Smooth muscle cell of the brain vasculature (primary cell): ENCODE measurements at places on chromosomes 12 and 14.

GRCh38 chr12:91183551-91183950 lies 934 bp upstream of the DCN start:
- no peak for DNase-seq

GRCh38 chr14:50488521-50488920 lies 43.8 kb downstream of the MAP4K5 start:
- no peak for DNase-seq

GRCh38 chr12:34287986-34288962 lies 266.0 kb downstream of the ALG10 start:
- no peak for DNase-seq

DNA sequence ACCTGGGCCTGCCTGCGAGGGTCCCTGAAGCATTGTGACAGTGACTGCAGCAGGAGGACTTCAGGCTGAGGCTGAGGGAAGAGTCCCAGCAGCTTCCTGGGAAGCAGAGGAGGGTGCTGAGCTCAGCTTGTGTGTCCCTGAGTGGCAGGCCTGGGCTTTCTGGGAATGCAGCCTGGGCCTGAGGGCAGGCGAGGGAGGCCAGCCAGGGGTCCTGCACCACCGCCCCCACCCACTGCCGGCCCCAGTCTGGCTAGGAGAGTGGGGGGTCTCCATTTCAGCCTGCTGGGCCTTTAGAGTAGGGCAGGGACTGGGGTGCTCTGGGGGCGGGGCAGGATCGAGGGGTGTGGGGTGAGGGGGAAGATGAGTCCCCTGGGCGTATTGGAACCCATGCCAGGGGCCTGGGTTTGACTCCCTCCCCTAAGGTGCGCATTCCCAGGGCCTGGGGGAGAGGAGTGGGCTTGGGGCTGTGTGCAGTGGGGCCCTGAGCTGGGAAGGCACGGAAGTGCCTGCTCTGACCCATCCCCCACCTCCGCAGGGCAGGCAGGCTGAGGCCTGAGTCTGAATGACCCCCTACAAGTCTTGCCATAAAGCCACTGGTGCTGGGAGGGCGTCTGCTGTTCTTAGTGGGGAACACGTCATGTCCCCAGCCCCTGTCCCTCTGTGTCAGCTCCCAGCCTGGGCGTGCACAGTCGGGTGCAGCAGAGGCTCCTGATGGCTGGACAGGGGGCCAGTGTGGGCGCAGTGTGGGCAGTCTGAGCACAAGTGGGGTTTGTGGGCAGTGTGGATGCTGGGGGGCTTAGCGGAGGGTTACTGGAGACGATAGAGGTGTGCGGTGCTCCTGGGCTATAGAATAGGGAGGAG lies 46.4 kb downstream of the KRT80 start:
- DNase-seq = no peak

GRCh38 chr12:114743289-114743688 lies 59.3 kb upstream of the TBX3 start:
- DNase-seq = no peak

DNA sequence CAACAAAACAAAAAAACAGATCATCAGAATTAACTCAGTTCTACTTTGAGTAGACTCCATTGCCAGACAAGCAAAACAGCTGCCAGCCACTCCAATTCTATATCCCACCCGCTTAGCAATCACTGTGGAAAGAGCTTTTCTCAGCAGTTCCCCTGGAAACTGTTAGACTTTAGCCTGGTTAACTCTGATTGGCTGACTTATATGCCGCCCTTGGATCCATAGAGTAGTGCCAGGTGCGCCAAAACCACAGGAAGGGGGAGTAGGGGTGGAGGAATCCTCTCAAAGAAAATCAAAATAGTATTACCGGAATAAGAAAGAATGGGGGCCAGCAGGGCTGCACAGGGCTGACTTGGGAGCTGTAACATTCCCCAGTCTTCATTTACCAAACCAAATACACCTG lies 5.4 kb upstream of the EML5 start:
- DNase-seq = no peak

GRCh38 chr12:92465786-92466295 lies 236.9 kb upstream of the PLEKHG7 start:
- DNase-seq = no peak
